IPS DF 6.9 (cell line): ENCODE measurements at places on chromosomes 2 and 18.

DNA sequence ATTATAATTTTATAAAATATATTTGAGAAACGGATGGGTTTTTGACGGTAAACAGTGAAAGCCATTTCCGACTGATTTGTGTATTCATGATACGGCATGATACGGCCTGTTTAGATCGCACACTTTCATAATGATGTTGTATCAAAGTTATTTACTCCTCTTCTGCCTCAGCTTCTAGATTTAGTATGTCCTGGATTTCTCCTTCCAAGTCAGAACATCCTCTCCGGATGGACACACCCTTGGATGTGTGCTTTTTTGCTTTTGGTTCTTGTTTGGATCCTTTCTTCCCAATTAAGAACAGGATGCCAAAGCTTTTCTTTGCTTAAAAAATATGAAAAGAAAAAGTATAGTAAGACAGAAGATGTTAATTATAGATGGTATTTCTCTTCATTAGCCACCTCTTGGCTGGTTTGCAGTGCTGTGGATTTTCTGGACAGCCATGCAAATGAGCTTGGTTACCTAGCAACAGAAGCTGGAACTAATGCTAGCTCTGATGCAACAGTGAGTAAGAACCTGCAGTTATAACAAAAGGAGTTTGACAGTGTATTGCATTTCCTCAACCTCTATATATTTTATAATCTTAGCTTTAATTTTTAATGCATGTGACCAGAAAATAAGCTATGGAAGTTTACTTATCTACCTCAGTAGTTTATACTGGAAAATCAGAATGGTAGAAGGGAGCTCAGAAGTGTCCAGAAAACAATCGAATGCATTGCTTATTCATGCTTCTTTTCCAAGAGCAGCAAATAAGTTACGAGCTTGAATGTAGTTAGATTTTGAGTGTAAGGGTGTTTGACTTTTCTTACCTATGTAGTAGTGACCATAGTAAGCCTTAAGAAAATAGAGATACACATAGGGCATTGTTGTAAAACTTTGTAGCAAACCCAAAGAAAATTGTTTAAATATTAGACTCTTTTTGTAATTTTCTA is 27.9 kb downstream of the RMND5A start:
- no peaks in the 10 kb centered on the region for H3K36me3 ChIP-seq
- no peak overlapping the region for H3K4me3 ChIP-seq
- H3K27ac ChIP-seq, result no peak overlapping the region
- H3K27me3 ChIP-seq, result no peaks in the 10 kb centered on the region
- no peaks in the 10 kb centered on the region for H3K4me1 ChIP-seq

- H3K4me1 ChIP-seq, result no peaks in the 10 kb centered on the region
- no peak for DNase-seq
- no peak overlapping the region for H3K27ac ChIP-seq
- H3K36me3 ChIP-seq, result no peaks in the 10 kb centered on the region
- no peaks in the 10 kb centered on the region for H3K27me3 ChIP-seq
These were observed 38.5 kb downstream of the PNO1 start for GRCh38 chr2:68196120-68196716.

GRCh38 chr2:42930025-42930581 is 137.7 kb upstream of the HAAO start:
- no peaks in the 10 kb centered on the region for H3K27me3 ChIP-seq
- H3K4me1 ChIP-seq, result peaks cover 15% of the 10 kb centered on the region
- H3K36me3 ChIP-seq, result no peaks in the 10 kb centered on the region
- no peak for DNase-seq
- H3K27ac ChIP-seq, result no peak overlapping the region

DNA sequence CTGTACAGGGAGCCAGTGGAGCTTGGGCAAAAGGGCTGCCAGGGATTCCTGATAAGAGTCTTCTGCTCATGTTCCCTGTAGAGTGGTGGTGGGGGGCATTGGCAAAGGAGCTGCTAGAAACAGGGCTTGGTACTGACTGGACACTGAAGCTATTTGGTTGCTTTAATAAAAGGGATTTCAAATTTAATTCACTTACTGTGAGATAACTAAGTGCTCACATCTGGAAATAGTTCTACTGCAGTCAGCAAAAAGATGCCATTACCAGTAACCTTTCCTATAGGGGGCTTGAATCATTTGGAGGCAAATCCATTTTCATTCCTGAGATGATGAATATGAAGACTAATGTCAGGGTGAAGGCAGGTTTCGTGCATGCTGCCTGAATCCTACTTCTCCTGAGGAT is 94.3 kb upstream of the DOCK10 start:
- no peak overlapping the region for H3K27ac ChIP-seq
- no peaks in the 10 kb centered on the region for H3K36me3 ChIP-seq
- no peak overlapping the region for H3K4me3 ChIP-seq

GRCh38 chr18:50170004-50170403 is 24.9 kb downstream of the MYO5B start:
- no peaks in the 10 kb centered on the region for H3K27me3 ChIP-seq
- no peaks in the 10 kb centered on the region for H3K4me1 ChIP-seq
- H3K27ac ChIP-seq, result no peak overlapping the region
- DNase-seq, result no peak
- no peaks in the 10 kb centered on the region for H3K36me3 ChIP-seq
- no peak overlapping the region for H3K4me3 ChIP-seq

DNA sequence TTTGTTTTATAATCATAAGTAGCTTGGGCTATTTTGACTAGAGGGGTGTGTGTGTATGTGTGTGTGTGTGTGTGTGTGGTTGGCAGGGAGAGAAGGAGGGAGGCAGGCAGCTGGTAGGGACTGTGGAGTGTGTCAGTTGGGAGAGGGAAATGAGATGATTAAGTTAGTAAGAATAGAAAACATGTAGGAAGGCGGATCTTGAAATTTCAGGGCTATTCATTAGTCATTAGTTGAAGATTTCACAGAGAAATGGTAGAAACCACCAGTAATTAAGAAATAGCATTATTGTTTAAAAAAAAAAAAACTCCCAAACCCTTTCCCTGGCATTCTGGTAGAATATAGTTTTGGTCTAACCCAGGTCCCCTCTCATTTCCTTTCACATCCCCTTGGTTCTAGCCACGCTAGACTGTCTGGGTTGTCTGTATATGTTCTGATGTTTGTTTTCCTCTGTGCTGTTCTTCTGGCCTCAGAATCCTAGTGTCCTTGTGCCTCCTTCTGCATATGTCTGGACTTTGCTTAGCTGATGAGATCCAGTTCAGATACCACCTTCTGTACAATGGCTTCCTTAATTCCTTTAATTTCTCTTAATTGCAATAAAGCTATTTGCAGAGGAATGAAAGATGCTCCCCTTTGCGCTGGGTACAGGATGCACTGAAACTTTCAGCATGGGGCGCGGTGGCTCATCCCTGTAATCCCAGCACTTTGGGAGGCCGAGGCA is 161.6 kb downstream of the NEDD4L start:
- no peak for DNase-seq
- no peaks in the 10 kb centered on the region for H3K36me3 ChIP-seq
- H3K27me3 ChIP-seq, result no peaks in the 10 kb centered on the region
- H3K27ac ChIP-seq, result no peak overlapping the region
- 0 out of 2 replicates have a peak, but pooled peaks cover 1% of the 10 kb centered on the region for H3K4me1 ChIP-seq

DNA sequence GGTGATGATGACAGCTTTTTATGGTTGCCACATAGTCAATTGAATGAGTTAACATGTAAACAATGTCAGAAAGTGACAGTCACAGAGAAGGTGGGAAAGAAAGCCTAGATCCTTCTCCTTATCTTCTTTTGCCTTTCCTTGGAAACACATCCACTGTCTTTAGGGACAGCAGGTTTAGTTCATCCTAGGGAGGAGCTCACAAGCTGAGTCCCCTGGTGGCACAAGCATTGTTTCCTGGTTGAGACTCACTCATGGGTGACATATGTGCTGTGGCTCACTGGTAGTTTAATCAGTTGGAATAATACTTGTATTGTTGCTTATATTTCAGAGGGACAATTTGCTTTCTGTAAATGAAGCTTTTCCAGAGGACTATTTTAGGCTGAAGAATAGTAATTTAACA is 598.5 kb downstream of the CNTNAP5 start:
- H3K4me1 ChIP-seq, result no peaks in the 10 kb centered on the region
- no peak overlapping the region for H3K4me3 ChIP-seq
- H3K27me3 ChIP-seq, result no peaks in the 10 kb centered on the region; the same call in 1 of the 2 replicates

DNA sequence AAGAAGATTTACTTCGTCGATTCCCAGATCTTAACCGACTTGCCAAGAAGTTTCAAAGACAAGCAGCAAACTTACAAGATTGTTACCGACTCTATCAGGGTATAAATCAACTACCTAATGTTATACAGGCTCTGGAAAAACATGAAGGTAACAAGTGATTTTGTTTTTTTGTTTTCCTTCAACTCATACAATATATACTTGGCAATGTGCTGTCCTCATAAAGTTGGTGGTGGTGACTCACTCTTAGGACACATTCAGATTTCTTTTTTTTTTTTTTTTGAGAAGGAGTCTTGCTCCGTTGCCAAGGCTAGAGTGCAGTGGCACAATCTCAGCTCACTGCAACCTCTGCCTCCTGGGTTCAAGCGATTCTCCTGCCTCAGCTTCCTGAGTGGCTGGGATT is 26.8 kb downstream of the MSH2 start:
- no peak for DNase-seq
- H3K4me1 ChIP-seq, result no peaks in the 10 kb centered on the region
- peaks cover 16% of the 10 kb centered on the region; the same call in 1 of the 2 replicates for H3K36me3 ChIP-seq
- H3K4me3 ChIP-seq, result no peak overlapping the region
- no peaks in the 10 kb centered on the region for H3K27me3 ChIP-seq
- no peak overlapping the region for H3K27ac ChIP-seq

DNA sequence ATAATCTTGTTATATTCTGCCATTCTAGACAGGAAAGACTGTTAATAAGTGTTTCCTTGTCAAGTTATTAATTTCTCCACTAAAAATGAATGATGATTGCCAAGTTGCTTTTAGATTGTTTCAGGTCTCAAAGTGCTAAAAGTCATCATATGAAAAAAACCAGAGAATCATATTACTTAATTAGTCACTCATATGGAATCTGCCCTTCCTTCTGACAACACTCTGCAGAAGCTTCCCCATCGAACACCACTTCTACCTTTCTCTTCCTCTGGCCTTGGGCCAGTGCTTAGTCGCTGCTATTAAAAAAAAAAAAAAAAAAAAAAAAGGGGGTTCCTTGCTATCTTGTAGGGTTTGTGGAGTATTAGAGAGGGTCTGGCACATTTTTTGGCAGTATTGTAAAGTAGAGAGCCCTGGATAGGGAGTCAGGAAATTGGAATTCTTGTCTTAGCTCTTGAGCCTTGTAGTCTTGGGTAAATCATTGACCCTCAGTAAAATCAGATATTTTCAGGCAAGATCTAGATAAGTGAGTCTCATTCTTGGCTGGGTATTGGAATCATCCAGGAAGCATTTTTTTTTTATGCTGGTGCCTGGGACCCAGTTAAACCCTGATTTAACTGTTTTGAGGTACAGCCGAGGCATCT is 141.7 kb upstream of the CCDC68 start:
- H3K4me1 ChIP-seq, result no peaks in the 10 kb centered on the region
- DNase-seq, result no peak
- no peak overlapping the region for H3K27ac ChIP-seq
- H3K4me3 ChIP-seq, result no peak overlapping the region
- no peaks in the 10 kb centered on the region for H3K27me3 ChIP-seq

- H3K27me3 ChIP-seq, result no peaks in the 10 kb centered on the region
- no peak for DNase-seq
- H3K36me3 ChIP-seq, result no peaks in the 10 kb centered on the region
These were observed 1801.1 kb upstream of the CELF4 start for GRCh38 chr18:39366656-39367055.

DNA sequence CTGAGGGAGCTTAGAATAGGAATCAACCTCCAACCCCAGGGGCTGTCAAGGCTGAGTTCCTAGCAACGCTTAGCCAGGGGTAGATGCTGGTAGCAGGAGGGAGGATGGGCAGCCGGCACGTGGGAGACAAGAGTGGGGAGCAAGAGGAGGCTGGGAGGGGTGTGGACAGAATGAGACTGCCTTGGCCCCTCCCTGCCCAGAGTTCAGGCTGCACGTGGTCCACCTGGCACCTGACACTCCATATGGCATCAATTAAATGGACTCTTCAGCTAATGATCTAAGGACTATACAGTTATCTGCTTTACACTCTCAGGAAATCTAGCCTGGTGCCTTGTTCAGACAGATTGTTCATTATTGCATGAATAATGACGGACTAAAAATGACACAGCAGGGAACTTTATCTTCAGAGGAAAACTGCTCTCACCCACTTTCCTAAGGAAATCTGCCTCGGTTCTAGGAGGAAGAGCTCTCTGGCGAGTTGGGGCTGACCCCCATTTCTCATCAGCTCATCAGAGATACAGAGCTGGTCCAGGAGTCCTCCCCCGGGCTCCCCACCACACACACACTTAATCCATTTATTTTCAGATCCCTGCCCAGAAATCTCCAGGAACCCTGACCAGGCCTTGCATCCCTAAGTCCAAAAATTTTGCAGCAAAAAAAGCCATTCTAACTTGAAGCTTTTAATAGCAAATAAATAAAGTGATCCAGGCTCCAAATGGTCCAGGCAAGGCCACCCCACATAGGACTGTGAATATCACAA is 102.1 kb upstream of the CDC42EP3 start:
- DNase-seq, result no peak
- H3K36me3 ChIP-seq, result no peaks in the 10 kb centered on the region
- no peaks in the 10 kb centered on the region for H3K4me1 ChIP-seq
- no peak overlapping the region for H3K27ac ChIP-seq

- no peaks in the 10 kb centered on the region for H3K27me3 ChIP-seq
- no peak overlapping the region for H3K27ac ChIP-seq
- no peak for DNase-seq
- H3K4me1 ChIP-seq, result no peaks in the 10 kb centered on the region
- no peak overlapping the region for H3K4me3 ChIP-seq
These were observed 170.1 kb downstream of the UBR3 start for GRCh38 chr2:169997140-169997887.

DNA sequence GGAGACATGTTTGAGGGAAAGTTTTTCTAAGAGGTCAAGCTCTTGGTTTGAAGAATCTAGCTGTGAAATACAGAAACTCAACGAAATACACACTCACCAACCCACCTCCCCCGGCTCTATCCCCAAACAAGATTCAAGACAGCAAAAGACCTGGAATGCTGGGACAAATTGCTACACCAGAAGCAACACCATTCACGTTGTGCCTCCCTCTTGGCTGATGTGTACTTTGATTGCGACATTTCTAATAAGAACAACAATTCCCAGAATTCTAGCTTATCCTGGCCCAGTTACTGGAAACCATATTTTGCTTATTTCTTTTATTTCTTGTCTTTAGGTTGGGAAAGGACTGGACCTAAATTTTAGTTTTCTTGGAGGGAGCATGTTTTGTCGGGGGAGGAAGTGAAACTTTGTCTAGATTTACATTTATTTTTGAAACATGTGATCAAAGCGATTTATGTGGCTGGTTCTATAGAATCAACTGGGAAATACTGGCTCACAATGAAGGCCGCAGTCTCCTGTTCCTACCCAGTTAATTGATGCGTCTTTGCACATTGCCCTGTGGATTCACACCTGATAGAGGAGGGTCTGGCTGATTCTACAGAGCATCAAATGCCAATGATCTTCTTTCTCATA is 29.6 kb upstream of the LPIN1 start:
- no peak overlapping the region for H3K4me3 ChIP-seq
- no peak overlapping the region for H3K27ac ChIP-seq
- H3K4me1 ChIP-seq, result no peaks in the 10 kb centered on the region
- H3K27me3 ChIP-seq, result no peaks in the 10 kb centered on the region

GRCh38 chr2:228367356-228367755 is 185.9 kb upstream of the SPHKAP start:
- DNase-seq, result no peak
- H3K4me3 ChIP-seq, result no peak overlapping the region
- no peak overlapping the region for H3K27ac ChIP-seq
- H3K36me3 ChIP-seq, result no peaks in the 10 kb centered on the region

GRCh38 chr2:174575124-174575776 is 22.4 kb downstream of the WIPF1 start:
- no peaks in the 10 kb centered on the region for H3K36me3 ChIP-seq
- H3K27ac ChIP-seq, result no peak overlapping the region
- H3K27me3 ChIP-seq, result no peaks in the 10 kb centered on the region
- no peak overlapping the region for H3K4me3 ChIP-seq
- no peaks in the 10 kb centered on the region for H3K4me1 ChIP-seq

- H3K4me1 ChIP-seq, result no peaks in the 10 kb centered on the region
- no peak for DNase-seq
- no peaks in the 10 kb centered on the region for H3K36me3 ChIP-seq
- no peak overlapping the region for H3K27ac ChIP-seq
These were observed 108.2 kb downstream of the ZNF516 start for GRCh38 chr18:76386886-76387285.
